ENCODE measurements at places on chromosomes 4 and X. TPM values are rescaled to one million over a fixed set of nuclear protein-coding genes. Genes with fewer than 3 reads are reported as not detected.

GRCh38 chr4:84159762-84160161 lies 339.3 kb downstream of the NKX6-1 start:
- H3K4me3 ChIP-seq: no peak overlapping the region
- no peaks in the 10 kb centered on the region for H3K36me3 ChIP-seq
- no peaks in the 10 kb centered on the region for H3K4me1 ChIP-seq
- H3K27me3 ChIP-seq: peaks cover 1% of the 10 kb centered on the region
- DNase-seq: no peak

DNA sequence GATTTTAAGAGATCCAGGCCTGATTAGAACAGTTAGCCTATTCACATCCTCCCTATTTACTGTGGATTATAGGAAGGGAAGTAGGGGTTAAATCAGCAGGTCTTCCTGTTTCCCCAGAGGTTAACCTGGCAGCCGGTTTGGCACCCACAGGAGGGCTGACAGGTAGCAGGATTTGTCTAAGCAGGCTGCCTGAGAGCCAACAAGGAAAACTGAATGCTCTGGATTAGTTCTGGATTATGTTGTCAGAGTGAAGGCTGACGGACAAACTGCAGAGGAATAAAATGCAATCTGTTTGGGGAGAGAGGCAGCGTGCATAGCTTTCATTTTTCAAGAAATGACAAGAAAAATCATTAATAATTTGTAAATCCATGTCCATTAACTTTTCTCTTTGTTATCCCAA lies 397.1 kb upstream of the FAM241A start:
- H3K27me3 ChIP-seq: peaks cover 8% of the 10 kb centered on the region
- no peaks in the 10 kb centered on the region for H3K36me3 ChIP-seq
- no peaks in the 10 kb centered on the region for H3K4me1 ChIP-seq
- no peak overlapping the region for H3K4me3 ChIP-seq
- DNase-seq: no peak

Gene TCEAL4
- total RNA-seq: 117 TPM

Gene CFAP97
- total RNA-seq: 42.3 TPM

DNA sequence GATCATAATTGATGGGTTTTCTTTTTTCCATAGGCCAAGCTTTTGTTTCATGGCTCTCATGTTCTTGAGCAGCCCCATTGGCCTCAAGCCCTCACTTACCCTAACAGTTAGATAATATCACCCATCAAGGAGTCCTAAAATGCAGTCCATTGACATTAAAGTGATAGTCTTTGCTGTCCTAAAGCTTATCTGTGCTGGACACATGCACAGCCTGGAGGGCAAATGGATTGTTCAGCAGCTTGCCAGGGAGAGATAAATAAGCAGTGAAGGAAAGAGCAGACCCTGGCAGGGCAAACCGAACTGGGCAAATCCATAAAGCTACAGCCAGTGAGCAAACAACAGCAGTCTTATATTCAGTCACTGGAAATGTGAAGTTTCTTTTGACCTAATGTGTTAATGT lies 199.6 kb upstream of the MID1 start:
- no peak overlapping the region for H3K4me3 ChIP-seq
- H3K27me3 ChIP-seq: no peaks in the 10 kb centered on the region

Gene CT45A5
- total RNA-seq: not detected

- no peaks in the 10 kb centered on the region for H3K36me3 ChIP-seq
- DNase-seq: no peak
- no peak overlapping the region for H3K4me3 ChIP-seq
- no peak overlapping the region for H3K27ac ChIP-seq
Observed at GRCh38 chr4:8162625-8163024, 4.0 kb upstream of the ABLIM2 start.

All from HFFc6 (cell line).